ENCODE measurements at places on chromosomes 2 and 18.

DNA sequence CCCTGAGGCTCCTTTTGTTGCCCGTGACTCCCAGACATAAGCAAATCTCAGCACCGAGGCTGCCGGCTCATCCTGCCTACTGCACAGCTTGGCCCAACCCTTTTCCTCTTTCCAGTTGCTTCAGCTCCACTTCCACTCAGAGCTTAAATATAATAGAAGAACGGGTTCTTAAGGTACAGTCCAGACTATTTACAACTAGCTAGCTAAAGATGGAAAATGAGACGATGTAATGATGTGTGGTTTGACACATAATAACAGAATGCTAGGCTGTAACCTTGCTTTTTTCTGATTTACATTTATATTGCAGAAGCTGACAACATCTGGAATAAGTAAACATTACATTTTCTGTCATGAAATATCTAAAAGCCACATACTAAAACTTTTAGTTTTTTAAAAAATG, 26.9 kb upstream of the ATP9B start:
- DNase-seq = no peak
- H3K27ac ChIP-seq = no peak overlapping the region
- H3K4me3 ChIP-seq = no peak overlapping the region
- H3K27me3 ChIP-seq = no peaks in the 10 kb centered on the region
- H3K36me3 ChIP-seq = no peaks in the 10 kb centered on the region

DNA sequence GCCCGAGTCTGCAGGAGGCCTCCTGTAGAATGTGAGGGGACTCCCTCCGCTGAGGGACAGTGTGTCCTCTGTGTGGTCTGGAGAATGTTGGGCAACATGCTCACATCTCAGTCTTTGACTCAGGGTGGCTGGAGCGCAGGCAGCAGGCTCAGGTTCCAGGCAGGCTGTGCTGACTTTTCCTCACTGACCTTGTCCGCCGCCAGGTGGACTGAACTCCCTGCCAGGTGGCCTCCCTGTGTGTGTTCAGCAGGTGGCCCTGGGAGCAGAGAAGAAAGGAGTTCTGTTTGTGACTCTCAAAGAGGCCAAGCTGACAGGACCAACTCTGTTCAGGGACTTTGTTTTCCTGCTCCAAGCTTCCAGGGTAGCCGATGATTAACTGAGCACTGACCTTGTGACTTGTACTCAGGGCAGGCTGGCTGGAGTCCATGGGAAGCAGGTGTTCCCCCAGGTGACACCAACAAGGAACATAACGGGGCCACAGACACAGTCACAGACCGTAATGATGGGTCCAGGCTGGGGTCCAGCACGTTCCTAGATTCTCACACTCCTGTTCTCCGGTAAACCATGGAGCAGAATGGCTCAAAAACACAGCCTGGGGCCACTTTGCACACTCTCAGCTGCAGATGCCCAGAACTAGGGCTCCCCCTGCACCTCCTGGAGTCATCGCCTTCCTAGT, 439.8 kb downstream of the RNF144A start:
- no peak for DNase-seq
- H3K4me1 ChIP-seq = no peaks in the 10 kb centered on the region
- no peaks in the 10 kb centered on the region for H3K36me3 ChIP-seq
- H3K27me3 ChIP-seq = no peaks in the 10 kb centered on the region

- H3K4me1 ChIP-seq = no peaks in the 10 kb centered on the region
- H3K36me3 ChIP-seq = no peaks in the 10 kb centered on the region
- DNase-seq = no peak
- H3K27ac ChIP-seq = no peak overlapping the region
- H3K27me3 ChIP-seq = no peaks in the 10 kb centered on the region
Observed at GRCh38 chr2:27185331-27186026, 26.4 kb upstream of the ATRAID start.

DNA sequence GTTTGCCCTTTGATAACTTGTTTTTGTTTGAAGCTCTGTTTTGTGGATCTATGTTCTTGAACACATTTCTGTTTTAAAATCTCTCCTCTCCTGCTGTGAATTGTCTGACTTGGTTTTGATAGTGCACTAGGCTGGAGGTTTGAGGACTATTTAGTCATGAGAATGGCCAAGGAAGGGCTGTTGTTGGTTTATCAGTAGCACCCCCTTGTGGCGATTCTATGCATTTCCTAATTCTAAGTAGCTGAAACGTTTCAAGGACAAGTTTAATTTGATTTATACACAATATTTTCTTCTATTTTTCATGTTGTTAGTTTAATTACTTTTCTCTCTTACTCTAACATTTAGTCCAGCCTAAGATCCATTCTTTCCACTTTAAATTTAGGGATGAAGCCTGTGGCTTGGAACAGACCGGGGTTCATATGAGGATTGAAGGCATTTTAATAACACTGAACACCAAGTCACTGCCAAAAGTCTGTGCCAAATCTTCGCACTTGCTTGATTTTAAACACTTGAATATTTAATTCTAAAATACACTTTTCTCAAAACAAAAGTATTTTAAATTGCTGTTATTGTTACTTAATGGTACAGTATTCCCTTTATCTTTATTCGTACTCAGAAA, 166.0 kb downstream of the SOCS6 start:
- no peak overlapping the region for H3K4me3 ChIP-seq
- H3K36me3 ChIP-seq = no peaks in the 10 kb centered on the region
- H3K27ac ChIP-seq = no peak overlapping the region
- no peaks in the 10 kb centered on the region for H3K4me1 ChIP-seq

DNA sequence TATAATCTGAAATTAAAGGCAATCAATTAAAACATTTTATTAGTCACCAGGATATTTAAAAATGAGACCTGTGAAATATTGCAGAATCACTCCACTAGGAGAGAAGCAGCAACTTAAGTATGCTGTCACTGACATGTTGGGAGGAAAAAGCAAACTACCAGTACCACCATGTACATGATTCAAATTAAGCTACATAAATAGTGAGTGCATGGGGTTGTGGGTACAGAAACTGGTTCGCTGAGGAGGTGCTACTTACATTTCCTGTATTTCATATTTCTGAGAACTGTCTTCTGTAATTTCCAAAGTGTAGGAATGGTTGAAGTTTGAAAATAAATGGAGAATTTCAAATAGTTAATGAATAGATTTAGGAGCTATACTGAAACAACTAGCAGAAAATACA, 7.9 kb upstream of the NR4A2 start:
- peaks cover 22% of the 10 kb centered on the region for H3K27me3 ChIP-seq
- no peak for DNase-seq
- peaks cover 11% of the 10 kb centered on the region for H3K4me1 ChIP-seq
- no peaks in the 10 kb centered on the region for H3K36me3 ChIP-seq
- no peak overlapping the region for H3K4me3 ChIP-seq

DNA sequence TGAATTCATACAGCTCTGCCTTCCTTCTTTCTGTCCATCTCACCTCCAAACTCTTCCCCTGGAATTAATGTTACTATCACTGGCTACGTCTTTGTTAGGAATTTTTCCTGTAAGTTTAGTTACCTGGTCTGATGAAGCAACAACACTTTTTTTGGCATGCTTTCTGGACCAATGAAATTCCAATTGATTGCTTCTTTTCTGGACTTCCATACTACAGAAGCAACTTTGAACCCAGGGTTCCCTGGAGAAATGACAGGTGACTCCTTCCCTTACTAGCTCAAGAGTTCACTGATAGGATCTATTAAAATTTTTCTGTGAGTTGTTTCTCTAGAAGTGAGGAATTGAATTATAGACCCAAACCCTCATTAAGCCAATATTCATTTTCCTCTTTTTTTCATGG, 41.4 kb upstream of the STPG4 start:
- no peak for DNase-seq
- H3K4me3 ChIP-seq = no peak overlapping the region
- H3K36me3 ChIP-seq = no peaks in the 10 kb centered on the region
- no peak overlapping the region for H3K27ac ChIP-seq

DNA sequence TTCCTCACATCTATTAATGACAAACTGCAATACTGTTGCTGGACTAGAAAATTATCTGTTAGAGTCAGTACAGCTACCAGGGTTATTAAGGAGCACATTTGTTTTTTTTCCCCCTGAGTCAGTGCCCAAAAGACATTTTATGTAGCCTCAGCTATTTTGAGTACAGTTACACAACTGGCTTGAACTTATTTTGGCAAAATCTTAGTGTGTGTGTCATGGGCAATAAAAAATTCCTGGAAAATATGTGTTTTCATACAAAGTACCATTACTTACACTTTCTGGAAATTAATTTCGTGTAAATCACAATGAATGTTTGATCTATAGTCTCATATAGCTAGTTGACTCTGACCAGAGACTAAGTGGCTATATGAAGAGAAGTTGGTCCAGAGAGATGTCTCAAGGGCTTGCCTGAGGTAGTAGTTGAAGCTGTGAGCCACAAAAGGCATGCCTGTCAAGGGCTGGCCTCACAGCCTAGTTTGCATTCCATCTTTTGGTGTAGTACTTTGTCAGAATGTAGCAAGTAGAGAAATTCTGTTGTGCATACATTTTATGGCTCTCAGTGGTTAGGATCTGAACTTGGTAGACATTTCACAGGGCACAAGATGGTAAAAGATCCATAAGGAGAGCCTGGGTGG, 283.4 kb downstream of the MTX2 start:
- no peak overlapping the region for H3K4me3 ChIP-seq
- H3K27ac ChIP-seq = no peak overlapping the region
- H3K36me3 ChIP-seq = no peaks in the 10 kb centered on the region
- no peak for DNase-seq
